Nucleus accumbens (tissue), 56 donors: ENCODE measurements at places on chromosomes 7 and 10.

- no peak for DNase-seq
Measured at GRCh38 chr10:87635498-87636312, 24.0 kb upstream of the PAPSS2 start.

GRCh38 chr7:92949748-92950147, 113.4 kb upstream of the CDK6 start:
- DNase-seq = no peak

DNA sequence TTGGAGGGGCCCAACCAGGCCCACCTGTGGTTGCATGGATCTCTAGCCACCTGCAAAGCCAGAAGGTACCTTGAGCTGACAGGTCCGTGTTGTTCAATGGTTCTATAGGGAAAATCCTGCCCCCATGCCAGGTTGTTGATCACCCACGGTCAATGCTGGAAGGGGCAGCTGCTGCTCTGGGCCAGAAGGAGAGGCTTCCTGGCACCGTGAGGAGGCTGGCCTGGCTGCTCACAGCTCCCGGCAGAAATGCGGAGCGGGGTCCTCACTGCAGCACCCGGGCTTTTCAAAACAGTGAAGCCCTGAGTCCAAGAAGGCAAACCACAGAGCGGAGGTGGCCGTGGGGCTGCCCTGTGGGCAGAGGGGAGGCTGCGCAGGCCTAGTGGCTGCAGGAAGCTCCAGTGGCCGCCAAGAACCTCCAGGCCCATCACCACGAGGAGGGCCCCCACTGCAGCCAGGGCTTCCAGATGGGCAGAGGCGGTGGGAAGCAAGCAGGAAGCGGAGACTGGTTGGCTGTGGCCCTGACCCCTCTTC, 25.0 kb upstream of the GPR146 start:
- DNase-seq = no peak

DNA sequence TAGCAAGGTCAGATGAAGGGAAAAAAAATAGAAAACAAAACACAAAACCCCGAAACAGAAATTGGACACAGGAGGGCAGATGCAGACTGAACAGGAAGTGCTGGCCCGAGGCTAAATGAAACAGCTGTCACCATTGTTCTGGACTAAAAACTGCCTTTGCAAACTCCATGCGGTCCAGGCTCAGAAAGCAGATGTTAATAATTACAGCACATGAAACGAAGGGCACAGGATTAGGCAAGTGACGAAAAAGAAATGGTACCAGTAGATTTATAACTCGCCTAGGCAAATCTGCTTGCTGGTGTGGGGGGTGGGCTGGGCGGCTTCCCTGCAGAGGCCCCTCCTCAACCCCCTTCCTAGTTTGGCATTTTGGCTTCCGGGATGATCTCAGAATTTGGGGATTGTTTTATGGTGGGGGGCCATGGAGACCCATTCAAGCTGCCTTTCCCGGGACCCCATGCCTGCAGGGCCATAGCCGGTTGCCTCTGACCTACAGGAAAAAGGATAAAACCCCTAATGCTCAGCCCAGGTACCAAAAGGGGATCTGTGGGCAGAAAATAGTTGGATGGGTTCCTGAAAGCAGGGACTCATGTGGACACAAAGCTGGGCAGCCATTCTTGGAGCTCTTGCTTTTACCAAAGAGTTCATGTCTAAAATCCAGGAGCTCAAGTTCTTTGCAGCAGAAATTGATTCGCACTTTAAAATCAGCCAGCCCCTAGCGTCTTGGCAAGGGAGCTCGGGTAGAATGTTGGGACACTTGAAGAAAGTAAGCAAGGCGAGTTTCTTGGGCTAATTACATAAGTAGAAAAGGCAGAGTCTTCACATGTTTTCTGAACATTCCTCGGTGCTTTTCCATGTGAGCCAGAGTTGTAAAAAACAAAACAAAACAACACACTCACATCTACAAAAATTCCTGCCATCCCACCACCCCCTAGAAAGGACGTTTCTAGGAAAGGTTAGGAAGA, 39.0 kb upstream of the EMX2 start:
- no peak for DNase-seq

DNA sequence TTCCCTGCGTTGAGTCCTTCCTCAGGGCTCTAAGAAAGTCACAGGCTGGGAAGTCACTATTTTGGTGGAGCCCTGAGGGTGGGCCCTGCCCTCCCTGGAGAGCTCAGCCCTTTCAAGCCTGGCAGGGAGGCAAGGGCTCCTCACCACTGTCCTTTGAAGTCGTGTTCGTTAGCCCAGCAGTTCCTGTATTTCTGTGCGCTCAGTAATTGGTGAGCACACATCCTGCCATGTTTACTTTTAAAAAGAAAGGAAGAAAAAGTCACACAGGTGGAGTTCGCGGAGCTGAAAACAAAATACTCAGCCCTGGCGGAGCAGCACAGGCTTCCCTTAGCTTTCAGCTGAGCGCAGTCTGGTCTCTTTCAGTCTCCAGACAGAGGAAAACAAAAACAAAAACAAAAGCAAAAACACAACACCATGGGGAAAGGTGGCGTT, 37.1 kb downstream of the PRKCQ start:
- DNase-seq = no peak

DNA sequence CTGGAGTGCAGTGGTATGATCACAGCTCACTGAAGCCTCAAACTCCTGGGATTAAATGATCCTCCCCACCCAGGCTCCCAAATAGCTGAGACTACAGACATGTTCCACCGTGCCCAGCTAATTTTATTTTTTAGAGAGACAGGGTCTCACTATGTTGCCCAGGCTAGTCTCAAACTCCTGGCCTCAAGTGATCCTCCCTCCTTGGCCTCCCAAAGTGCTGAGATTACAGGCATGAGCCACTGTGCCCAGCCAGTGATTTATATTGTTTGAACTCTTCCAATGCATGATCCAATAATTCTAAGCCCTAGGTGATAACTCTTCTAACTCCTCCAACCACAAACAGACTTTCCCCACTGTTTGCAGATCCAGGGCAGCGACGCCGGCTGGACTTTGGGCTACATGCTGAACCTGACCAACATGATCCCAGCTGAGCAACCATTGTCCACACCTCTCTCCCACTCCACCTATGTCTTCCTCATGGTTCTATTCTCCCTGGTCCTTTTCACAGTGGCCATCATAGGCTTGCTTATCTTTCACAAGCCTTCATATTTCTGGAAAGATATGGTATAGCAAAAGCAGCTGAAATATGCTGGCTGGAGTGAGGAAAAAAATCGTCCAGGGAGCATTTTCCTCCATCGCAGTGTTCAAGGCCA, 41.8 kb upstream of the CC2D2B start:
- no peak for DNase-seq

- DNase-seq = no peak
Measured at GRCh38 chr10:117746541-117747448, 204.2 kb downstream of the EMX2 start.

DNA sequence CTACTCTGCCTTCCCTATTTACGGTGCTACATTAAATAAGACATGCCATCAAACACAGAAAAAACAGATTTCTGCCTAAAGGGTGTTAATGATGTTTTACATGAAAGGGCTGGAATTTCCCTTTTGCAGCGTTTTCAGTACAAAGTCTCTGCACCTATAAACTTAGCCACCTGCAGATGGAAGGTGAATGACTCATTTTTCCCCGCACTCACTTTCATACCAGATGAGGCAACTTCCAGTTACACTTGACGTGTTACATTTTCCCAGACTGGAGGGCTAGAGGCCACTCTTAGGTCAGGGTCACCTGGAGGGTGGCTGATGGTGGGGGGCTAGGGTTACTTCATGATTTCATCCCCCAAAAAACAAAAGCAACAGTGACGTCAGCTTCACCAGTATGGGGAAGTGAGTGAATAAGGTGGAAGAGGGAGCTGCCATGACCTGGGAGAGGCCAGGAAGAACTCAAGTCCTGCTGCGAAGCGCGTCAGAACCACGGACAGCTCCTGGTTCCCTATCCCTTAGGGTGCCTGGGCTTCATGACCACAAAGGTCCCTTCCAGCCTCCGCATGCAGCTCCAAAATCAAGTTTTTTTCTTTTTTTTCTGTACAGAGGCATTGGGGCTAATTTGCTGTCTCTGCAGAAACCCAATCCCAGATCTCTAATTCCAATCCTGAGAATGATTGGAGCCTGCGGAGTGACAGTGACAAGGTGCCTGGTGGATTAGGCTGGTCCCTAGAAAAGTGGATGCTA, 94.0 kb downstream of the ADARB2 start:
- no peak for DNase-seq

- no peak for DNase-seq
Measured at GRCh38 chr7:82054544-82054943, 284.7 kb upstream of the HGF start.
